Stimulated activated CD8-positive, alpha-beta memory T cell treated with anti-CD3 and anti-CD28 coated beads, Interleukin-7, amount 100 ng/mL, for 24 hours (primary cell): ENCODE measurements at places on chromosomes 13 and 19.

DNA sequence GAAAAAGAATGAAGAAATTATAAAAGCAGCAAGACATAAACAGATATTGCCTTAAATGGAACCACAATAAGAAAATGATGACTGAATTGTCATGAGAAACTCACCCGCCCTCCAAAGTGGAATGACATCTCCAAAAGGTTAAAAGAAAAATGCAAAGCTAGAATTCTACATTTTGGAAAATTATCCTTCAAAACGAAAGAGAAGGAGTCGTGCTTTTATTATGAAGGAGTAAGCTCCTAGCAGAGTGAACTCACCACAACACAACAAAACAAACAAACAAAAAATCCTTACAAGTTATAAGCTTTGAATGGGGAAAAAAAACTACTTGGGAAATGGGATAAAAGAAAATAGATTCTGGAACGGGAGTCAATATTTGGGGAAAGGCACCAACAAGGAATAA lies 6.7 kb downstream of the SIGLEC14 start:
- no peak for DNase-seq

DNA sequence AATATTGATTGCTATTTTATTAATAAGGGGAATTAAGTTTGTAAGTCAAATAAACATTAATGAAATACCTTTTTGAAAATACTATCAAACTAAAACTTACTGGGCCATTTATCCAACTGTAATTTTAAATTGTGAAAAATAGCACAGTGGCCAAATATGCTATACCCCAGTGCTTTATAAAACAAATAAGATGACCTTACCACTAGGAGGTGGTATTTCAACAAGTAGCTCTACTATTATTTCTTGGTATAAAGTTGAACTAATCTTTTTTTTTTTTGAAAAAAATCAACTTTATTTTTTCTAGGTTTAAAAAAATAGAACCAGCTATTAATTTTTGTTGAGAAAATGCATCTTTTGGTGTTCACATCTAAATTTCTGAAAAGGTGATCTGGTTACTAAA lies 14.7 kb downstream of the LACC1 start:
- no peak for DNase-seq

GRCh38 chr13:112603641-112604225 lies 15.8 kb upstream of the TUBGCP3 start:
- DNase-seq = no peak

DNA sequence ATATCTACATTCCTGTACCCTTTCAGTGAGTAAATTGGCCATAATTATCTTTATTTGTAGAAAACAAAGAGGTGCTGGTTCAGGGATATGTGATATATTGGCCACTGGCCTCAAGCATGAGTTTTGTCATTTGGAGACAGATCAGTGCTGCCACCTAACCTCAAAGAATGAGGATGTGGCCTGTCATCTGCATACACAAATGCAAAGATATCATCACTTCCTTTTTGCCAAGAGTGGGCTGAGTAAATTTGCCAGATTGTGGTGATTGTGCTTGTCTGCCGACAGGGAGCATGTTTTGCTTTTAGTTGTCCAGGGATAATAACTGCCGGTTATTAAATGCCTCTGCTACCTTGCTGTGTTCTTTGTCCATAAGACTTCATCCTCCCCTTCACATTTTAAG lies 44.2 kb downstream of the WASF3 start:
- no peak for DNase-seq

GRCh38 chr13:106986033-106986484 lies 418.1 kb upstream of the ARGLU1 start:
- DNase-seq = no peak
